ENCODE measurements at places on chromosomes 3 and 15. TPM values are rescaled to one million over a fixed set of nuclear protein-coding genes. Genes with fewer than 3 reads are reported as not detected.

SEMA5B gene
- 1.2 TPM for total RNA-seq

NDUFB5 gene
- total RNA-seq = 142 TPM

DNA sequence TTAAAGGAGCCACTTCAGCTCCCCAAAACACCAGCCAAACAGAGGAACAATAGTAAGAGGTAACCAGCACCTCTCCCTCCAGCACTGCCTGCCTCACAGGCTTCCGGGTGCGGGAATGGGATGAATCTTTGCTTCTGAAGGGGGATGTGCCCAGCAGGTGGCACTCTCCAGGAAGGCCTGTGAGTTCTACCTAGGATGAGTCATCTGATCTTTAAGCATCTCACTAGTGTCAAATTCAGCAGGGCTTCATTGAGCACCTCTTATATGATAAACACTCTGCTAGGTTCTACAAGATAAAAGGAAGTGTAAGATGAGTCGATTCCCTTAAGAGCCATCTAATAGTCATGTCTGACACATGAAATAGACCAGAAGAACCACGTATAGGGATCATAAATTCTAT is 237.4 kb upstream of the UMPS start:
- H3K36me3 ChIP-seq = no peaks in the 10 kb centered on the region
- DNase-seq = no peak
- no peak overlapping the region for H3K27ac ChIP-seq
- H3K4me1 ChIP-seq = no peaks in the 10 kb centered on the region
- H3K27me3 ChIP-seq = peaks cover 8% of the 10 kb centered on the region
- H3K4me3 ChIP-seq = no peak overlapping the region

GRCh38 chr3:63493101-63493500 is 159.4 kb upstream of the SNTN start:
- no peaks in the 10 kb centered on the region for H3K27me3 ChIP-seq
- no peaks in the 10 kb centered on the region for H3K36me3 ChIP-seq
- H3K4me1 ChIP-seq = no peaks in the 10 kb centered on the region
- H3K27ac ChIP-seq = no peak overlapping the region
- no peak overlapping the region for H3K4me3 ChIP-seq

ADIPOQ gene
- total RNA-seq = not detected

DNA sequence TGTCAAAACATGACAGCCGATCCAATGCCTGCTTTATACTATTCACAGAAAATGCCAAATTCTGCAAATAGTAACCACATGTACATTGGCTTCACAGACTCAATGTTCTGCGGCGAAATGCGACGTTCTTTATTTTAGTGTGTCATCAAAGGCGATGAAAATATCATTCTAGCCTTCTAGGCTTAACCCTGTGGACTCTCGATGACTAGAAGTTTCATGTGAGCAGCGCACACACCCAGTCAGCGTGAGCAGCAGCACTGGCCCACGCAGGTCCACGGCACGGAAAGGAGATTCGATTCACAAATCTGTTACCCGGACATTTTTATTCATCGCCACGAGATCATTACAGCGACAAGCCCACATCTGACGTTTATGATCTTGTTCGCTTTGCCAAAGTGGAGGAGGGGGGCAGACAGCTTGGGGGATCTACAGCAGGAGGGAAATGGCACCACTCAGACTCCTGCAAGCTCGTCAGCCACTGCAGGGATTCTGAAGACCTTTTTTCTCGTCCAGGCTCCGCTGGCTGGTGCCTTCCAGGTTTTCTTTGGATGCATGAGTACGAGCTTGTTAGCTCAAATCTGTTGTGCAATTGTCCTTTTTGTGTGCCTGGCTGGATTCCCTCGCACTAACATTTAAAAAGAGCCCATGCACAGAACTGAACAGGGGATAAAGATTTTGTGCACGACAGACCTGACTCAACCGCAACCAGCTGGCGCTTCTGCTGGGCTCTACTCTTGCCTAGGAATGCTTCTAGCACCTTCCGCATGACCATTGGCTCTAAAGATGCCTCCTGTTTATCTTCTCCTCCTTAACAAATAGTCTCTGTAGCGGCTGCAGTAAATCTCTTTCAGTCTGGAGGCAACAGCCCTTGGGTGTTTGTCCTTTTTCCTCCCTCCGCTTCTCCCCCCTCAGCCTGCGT is 938.4 kb downstream of the MCTP2 start:
- H3K36me3 ChIP-seq = no peaks in the 10 kb centered on the region
- H3K27me3 ChIP-seq = no peaks in the 10 kb centered on the region
- H3K27ac ChIP-seq = no peak overlapping the region
- H3K4me1 ChIP-seq = no peaks in the 10 kb centered on the region
- DNase-seq = no peak
- no peak overlapping the region for H3K4me3 ChIP-seq

GRCh38 chr3:197516517-197516889 is 39.3 kb downstream of the BDH1 start:
- no peaks in the 10 kb centered on the region for H3K27me3 ChIP-seq
- no peak overlapping the region for H3K4me3 ChIP-seq
- H3K27ac ChIP-seq = no peak overlapping the region
- H3K4me1 ChIP-seq = 0 out of 2 replicates have a peak, but pooled peaks cover 4% of the 10 kb centered on the region
- H3K36me3 ChIP-seq = no peaks in the 10 kb centered on the region
- peak; percentile 67 for DNase-seq
